NCI-H2227 treated with DMSO at 0.1 percent for 48 hours (cell line): ENCODE measurements at places on chromosomes 3 and 15.

- no peak for DNase-seq
These were observed 75.2 kb downstream of the RBMS3 start for GRCh38 chr3:29356062-29356461.

DNA sequence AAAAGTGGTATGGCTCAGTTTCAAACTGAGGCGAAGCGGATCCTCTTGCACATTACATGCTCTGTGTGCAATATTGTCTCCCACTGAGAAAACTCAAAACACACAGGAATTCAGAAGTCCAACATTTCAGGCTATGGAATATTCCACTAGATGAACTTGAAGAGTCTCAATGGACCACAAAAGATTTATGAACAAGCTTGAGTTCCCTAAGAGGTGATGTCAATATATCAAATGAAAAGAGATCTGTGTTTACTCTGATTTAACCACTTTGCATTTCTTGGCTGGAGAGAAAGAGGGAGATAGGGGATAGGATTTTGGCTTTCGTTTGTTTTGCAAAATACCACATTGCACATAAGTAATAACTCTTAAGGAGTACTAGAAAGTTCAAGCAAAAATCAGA, 20.3 kb downstream of the PDZRN3 start:
- no peak for DNase-seq

DNA sequence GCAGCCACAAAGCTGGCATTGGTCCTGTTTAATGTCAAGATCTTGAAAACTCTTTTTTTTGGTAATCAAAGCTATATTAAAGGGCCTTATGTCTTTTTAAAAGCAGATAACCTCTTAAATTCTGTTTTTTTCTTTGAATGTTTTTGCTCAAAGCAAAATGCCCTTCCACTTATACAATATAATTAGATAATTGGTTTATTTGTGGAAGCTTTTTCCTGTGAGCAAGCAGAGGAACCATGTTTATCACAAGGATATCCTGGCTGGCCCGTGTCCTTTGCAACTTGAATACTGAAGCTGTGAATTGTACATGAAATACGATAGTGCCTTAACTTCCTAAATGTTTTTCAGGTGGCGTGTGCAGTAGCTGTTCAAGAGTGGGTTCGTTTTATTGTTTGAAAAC, 2.6 kb downstream of the ST3GAL6 start:
- DNase-seq, result no peak

- DNase-seq, result no peak
These were observed 28.2 kb downstream of the SLCO3A1 start for GRCh38 chr15:91881569-91882297.

DNA sequence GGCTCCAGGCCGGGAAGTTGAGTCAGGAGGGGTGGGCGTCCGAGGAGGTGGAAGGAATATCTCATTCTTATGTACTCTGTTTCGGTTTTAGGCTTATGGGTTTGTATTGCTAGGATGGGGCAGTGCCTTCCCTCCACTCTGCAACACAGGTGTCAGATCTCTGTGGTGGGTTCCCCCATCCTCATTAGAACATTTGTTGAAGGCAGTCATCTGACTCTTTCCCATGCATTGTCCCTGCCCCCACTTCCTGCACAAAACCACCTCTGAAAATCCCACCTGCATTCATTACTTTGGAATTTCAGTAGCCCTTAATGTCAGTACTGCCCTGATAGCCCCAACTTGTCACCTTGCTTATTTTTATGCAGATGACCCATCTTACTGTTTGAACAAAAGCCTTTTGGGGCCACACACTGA, 29.5 kb downstream of the GYG1 start:
- DNase-seq, result no peak
